Sigmoid colon (tissue), 7 donors: ENCODE measurements at places on chromosomes 11 and 22. TPM values are rescaled to one million over a fixed set of nuclear protein-coding genes. Genes with fewer than 3 reads are reported as not detected.

DNA sequence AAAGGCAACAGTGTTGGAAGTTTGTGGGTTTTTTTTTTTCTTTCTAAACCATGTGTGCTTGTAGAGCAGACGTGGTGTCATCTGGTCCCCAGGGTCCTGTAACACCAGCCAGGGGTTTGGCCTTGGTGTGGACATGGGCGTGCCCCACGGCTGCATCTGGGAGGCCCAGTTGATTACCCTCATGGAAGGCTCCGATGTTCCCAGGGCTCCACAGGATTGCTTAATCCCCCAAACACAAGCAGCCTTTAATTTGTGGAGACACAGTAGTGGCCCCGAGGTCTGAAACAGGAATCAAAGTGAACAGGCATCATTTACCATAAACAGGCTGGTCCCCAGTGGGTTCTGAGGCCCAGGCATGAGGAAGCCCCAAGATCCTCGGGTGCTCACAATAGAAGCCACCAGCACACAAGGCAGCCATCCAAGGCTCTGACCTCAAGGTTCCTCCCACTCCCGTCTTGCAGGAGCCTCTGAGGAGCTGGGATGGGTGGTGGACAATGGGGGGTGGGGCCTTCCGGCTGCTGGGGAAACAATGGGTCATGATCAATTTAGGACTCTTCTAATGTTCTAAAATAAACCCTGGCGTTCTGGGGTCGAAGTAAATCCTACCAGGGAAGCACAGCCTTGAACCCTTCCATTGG is 115.0 kb upstream of the CD82 start:
- no peaks in the 10 kb centered on the region for H3K27me3 ChIP-seq
- no peak overlapping the region for H3K27ac ChIP-seq
- no peak for DNase-seq
- H3K4me3 ChIP-seq, result no peak overlapping the region
- peaks cover 14% of the 10 kb centered on the region for H3K4me1 ChIP-seq
- H3K36me3 ChIP-seq, result no peaks in the 10 kb centered on the region

Gene CSF2RB
- 3.3 TPM for total RNA-seq

DNA sequence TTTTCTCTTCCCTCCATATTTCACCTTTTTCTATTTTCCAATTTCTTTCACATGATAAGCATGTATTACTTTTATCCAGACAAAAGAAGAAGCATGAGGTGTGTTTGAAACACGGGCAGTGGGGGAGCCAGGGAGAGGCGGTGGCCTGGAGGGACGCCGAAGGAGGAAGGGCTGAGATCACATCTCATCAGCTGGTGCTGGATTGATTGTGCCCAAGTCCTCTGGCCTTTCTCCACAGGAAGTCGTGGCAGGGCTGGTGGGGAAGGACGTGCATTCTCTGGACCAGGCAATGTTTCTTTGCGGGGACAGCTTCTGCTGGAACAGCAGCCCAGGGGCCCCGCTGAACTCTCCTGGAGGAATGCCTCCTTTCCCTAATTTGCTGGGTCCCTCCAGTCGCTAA is 82.9 kb downstream of the MIAT start:
- H3K4me1 ChIP-seq, result no peaks in the 10 kb centered on the region
- H3K36me3 ChIP-seq, result no peaks in the 10 kb centered on the region
- no peak overlapping the region for H3K4me3 ChIP-seq
- H3K27me3 ChIP-seq, result no peaks in the 10 kb centered on the region

- DNase-seq, result no peak
- H3K27ac ChIP-seq, result no peak overlapping the region
- no peaks in the 10 kb centered on the region for H3K27me3 ChIP-seq
- no peak overlapping the region for H3K4me3 ChIP-seq
These were observed 37.6 kb upstream of the KLHL35 start for GRCh38 chr11:75470476-75471080.

Gene SEC14L3
- not detected for total RNA-seq

DNA sequence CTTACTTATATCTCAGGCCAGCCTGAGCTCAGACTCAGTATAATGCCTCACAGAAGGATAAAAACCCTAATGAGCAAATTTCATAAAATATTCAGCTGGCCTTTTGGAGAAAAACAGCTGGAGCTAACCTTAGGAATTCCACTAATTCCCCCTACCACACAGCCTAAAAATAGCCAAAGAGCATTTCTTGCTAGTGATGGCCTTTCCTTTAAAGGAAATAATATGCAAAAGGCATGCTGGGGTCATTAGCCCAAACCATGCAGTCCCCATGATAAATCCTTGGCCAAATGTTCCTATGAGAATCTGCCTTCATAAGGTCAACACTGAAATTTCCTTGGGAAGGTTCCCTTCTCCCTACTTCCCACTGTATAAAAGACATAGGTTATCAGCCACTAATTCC is 38.2 kb downstream of the SYTL2 start:
- H3K4me3 ChIP-seq, result no peak overlapping the region
- DNase-seq, result no peak
- H3K4me1 ChIP-seq, result no peaks in the 10 kb centered on the region
- H3K27me3 ChIP-seq, result no peaks in the 10 kb centered on the region

- H3K36me3 ChIP-seq, result no peaks in the 10 kb centered on the region
- no peak overlapping the region for H3K4me3 ChIP-seq
- DNase-seq, result no peak
- H3K27ac ChIP-seq, result no peak overlapping the region
- H3K4me1 ChIP-seq, result no peaks in the 10 kb centered on the region
- H3K27me3 ChIP-seq, result no peaks in the 10 kb centered on the region
These were observed 218.1 kb upstream of the PLET1 start for GRCh38 chr11:112478806-112479205.

- H3K4me1 ChIP-seq, result peaks cover 37% of the 10 kb centered on the region
- no peak overlapping the region for H3K4me3 ChIP-seq
- H3K27ac ChIP-seq, result peak overlapping the region; percentile 70
- peaks cover 3% of the 10 kb centered on the region for H3K27me3 ChIP-seq
- peaks cover 37% of the 10 kb centered on the region for H3K36me3 ChIP-seq
These were observed 3.6 kb upstream of the MAPK8IP1 start for GRCh38 chr11:45881708-45882368.

DNA sequence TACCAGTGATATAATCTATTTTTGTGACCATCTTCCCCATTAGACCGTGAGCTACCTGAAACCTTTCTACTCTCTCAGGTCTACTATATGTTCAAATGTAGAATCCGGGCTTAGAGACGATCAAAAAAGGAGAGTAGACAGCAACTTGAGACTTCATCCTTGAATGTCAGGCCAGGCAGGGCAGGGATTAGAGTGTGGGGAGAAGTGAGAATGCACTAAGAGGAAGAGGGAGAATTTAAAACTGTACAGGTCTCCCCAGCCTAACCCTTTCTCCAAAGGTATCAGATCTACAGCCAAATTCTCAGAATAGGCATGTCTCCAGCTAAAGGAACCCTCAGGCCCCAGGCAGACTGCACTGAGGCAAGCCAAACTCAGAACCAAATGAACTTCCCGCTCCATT is 935 bp downstream of the LAMTOR1 start:
- H3K27me3 ChIP-seq, result no peaks in the 10 kb centered on the region
- no peak for DNase-seq
- no peaks in the 10 kb centered on the region for H3K4me1 ChIP-seq

DNA sequence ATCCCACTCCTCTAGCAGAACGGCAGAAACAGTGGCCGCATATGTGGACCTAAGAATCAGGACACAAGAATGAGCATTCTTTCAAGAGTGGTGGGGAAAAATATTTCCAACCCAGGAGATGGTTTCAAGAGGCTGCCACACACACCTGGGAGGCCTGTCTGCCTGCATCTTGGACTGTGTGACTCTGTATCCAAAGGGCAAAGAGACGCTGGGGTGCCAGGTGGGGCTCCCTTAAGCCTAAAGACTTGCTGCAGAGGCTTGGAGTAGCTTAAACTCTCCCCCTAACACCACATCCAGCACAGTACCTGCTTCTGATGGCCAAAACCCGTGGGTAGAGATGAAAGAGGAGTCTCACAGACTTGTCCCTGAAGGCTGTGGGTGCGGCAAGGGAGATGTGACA is 3.5 kb downstream of the CXCR5 start:
- peaks cover 59% of the 10 kb centered on the region for H3K4me1 ChIP-seq
- no peak for DNase-seq
- no peaks in the 10 kb centered on the region for H3K27me3 ChIP-seq
- H3K4me3 ChIP-seq, result peak overlapping the region; percentile 44
- no peaks in the 10 kb centered on the region for H3K36me3 ChIP-seq

- H3K36me3 ChIP-seq, result no peaks in the 10 kb centered on the region
- no peak overlapping the region for H3K27ac ChIP-seq
These were observed 7.4 kb upstream of the HEPACAM start for GRCh38 chr11:124943254-124943616.

DNA sequence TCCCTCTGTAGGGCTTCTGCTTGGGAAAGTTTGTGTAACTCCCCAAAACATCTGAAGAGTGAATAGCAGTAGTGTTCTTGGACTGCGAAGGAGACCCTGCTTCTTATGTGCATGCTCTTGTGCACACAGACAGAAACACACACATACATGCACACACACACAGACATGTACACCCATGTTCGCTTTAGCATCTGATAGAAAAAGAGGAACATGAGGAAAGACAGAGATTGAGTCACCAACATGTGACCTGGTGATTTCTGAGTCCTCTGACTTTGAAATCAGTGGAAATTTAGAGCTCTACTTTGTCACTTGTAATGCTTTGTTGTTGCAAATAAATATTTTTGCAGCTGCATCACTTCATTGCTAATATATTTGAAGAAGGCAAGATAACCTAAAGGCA is 23.8 kb downstream of the CD44 start:
- H3K4me3 ChIP-seq, result no peak overlapping the region
- H3K4me1 ChIP-seq, result peaks cover 97% of the 10 kb centered on the region
- no peaks in the 10 kb centered on the region for H3K27me3 ChIP-seq

Gene FAT3
- 1.3 TPM for total RNA-seq

- peaks cover 69% of the 10 kb centered on the region for H3K4me1 ChIP-seq
- H3K36me3 ChIP-seq, result no peaks in the 10 kb centered on the region
- H3K27ac ChIP-seq, result peak within 1 kb of the TSS; percentile 96
- DNase-seq, result peak; percentile 96
- H3K4me3 ChIP-seq, result peak within 1 kb of the TSS; percentile 57
These were observed at the start of gene DNAJC4 for GRCh38 chr11:64230171-64230984. Gene DNAJC4 (plus strand): TSS chr11:64230548. CDS start chr11:64230855, 307 bp downstream.

- H3K36me3 ChIP-seq, result no peaks in the 10 kb centered on the region
- DNase-seq, result no peak
- peaks cover 13% of the 10 kb centered on the region for H3K4me1 ChIP-seq
These were observed 15.6 kb downstream of the GDPD5 start for GRCh38 chr11:75510004-75510722.

GRCh38 chr11:46322759-46323158 is 24.5 kb upstream of the DGKZ start:
- H3K4me1 ChIP-seq, result no peaks in the 10 kb centered on the region
- no peak overlapping the region for H3K27ac ChIP-seq
- DNase-seq, result no peak
- no peaks in the 10 kb centered on the region for H3K27me3 ChIP-seq
- no peak overlapping the region for H3K4me3 ChIP-seq

- H3K27ac ChIP-seq, result no peak overlapping the region
- no peak for DNase-seq
- H3K36me3 ChIP-seq, result no peaks in the 10 kb centered on the region
These were observed 63.5 kb upstream of the ZC3H12C start for GRCh38 chr11:110029714-110030113.

Gene HEPN1
- not detected for total RNA-seq

- H3K36me3 ChIP-seq, result no peaks in the 10 kb centered on the region
- H3K4me3 ChIP-seq, result no peak overlapping the region
- H3K27me3 ChIP-seq, result no peaks in the 10 kb centered on the region
These were observed 8.7 kb downstream of the UBASH3B start for GRCh38 chr11:122664188-122664587.

Gene OR10A2
- total RNA-seq, result not detected

GRCh38 chr11:128116885-128117284 is 470.5 kb downstream of the ETS1 start:
- H3K4me1 ChIP-seq, result no peaks in the 10 kb centered on the region
- H3K27ac ChIP-seq, result no peak overlapping the region
- DNase-seq, result no peak
- H3K4me3 ChIP-seq, result no peak overlapping the region

Gene DNAJB13
- total RNA-seq, result not detected

Gene C22orf15
- not detected for total RNA-seq

Gene OR51I1
- 2.2 TPM for total RNA-seq

Gene RHOG
- total RNA-seq, result 47.1 TPM

GRCh38 chr11:115207166-115207591 is 297.0 kb downstream of the CADM1 start:
- no peak overlapping the region for H3K4me3 ChIP-seq
- no peak for DNase-seq
- no peaks in the 10 kb centered on the region for H3K4me1 ChIP-seq
- H3K36me3 ChIP-seq, result no peaks in the 10 kb centered on the region
- H3K27me3 ChIP-seq, result no peaks in the 10 kb centered on the region

Gene WBP2NL
- 0.71 TPM for total RNA-seq

Gene CFAP300
- total RNA-seq, result 2.9 TPM

Gene UBQLNL
- 0.36 TPM for total RNA-seq

Gene ASPHD2
- 1.4 TPM for total RNA-seq

GRCh38 chr11:130423541-130424142 is 4.8 kb downstream of the ADAMTS8 start:
- H3K27ac ChIP-seq, result no peak overlapping the region
- peaks cover 11% of the 10 kb centered on the region for H3K27me3 ChIP-seq
- peaks cover 53% of the 10 kb centered on the region for H3K4me1 ChIP-seq
- H3K4me3 ChIP-seq, result no peak overlapping the region
- H3K36me3 ChIP-seq, result no peaks in the 10 kb centered on the region
- no peak for DNase-seq

Gene BIRC3
- total RNA-seq, result 16.1 TPM
